ENCODE measurements at places on chromosomes 3 and 15.

GRCh38 chr3:188006726-188007393, 147.1 kb upstream of the LPP start:
- no peak for DNase-seq

DNA sequence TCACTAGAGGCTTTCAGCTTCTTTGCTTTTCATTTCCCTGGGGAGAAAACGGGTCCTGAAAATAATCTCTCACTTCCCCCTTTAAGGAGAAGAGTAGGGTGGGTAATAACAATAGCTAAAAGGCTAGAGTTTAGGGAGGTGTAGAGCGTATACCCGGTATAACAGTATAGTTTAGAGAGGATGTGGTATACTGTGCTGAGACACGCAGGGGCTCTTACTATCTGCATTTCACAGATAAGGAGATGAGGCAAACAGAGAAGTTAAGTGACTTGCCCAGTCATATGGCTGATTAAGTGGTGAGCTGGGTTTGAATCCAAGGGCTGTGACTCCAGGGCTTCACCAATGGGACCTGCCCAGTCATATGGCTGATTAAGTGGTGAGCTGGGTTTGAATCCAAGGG, 15.0 kb upstream of the KCNMB3 start:
- DNase-seq, result no peak

- no peak for DNase-seq
Measured at GRCh38 chr3:129213238-129213637, 29.5 kb upstream of the CNBP start.

DNA sequence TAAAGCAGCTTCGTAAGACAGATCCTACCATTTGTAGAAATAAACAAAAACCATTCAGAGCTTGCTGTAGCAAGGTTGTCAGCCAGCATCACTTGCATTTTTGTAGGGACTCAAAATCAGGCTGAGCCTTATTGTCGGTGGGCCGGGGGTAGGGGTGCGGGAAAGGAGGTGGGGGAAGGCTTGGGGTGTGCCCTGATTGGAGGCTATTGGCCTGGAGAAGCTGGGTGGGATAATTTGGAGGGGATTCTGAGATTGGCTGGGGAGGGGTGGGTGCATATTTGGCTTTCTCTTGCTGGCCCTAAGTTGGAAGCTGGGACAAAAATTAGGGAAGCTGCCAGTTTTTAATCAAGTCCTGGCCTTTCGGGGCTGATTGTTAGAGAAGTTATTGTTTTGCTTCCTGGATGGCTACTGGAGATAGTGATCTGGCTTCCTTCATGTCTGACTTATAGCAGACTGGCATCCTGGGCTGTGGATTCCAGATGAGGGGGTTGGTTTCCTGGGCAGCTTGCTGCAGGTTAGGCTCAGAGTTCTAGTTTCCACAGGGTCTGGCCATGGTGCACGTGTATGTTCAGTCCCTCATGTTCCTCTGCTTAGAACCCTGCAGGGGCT, 22.8 kb downstream of the STOML1 start:
- no peak for DNase-seq

GRCh38 chr3:175208326-175208725, 349.2 kb downstream of the NAALADL2 start:
- DNase-seq, result no peak

DNA sequence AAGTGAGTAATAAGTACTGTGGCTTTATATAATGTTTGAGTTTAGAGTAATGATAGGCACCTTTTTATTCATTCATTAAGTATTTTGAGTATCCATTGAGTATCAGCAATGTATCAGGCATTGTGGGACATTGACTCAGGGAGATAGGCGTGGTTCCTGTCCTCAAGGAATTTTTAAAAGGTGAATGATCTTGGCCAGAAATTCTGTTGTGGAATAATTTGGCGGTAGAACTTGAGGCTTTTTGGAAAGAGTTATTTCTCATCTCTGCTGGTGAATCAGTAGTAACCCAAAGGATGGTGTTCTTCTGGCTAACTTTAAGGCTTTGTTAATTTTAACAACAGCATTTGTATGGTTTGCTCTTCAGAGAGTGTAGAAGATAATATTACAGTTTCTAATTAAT, 2.0 kb downstream of the RAB7A start:
- no peak for DNase-seq

- DNase-seq, result no peak
Measured at GRCh38 chr3:37114251-37115145, 59.9 kb downstream of the LRRFIP2 start.

DNA sequence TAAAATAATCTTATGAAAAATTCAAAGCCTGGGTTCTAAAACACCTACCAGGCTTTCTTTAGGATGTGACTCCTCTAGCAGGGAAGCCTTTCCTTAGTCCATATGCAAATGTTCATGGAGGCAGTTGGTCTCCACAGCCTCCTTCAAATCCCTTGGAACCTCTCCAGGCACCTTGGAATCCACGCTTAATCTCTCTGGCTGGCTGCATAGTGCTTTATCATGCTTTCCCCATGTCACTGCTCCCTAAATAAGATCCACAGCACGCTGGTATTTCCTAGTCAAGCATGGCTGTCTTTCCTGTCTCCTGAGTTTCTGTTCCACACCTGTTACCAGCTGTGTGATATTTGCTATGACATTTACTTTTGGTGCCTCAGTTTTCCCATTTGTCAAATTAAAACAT, 71.3 kb downstream of the CLSTN2 start:
- DNase-seq, result no peak

GRCh38 chr15:78838489-78838888, 27.2 kb upstream of the ADAMTS7 start:
- no peak for DNase-seq

DNA sequence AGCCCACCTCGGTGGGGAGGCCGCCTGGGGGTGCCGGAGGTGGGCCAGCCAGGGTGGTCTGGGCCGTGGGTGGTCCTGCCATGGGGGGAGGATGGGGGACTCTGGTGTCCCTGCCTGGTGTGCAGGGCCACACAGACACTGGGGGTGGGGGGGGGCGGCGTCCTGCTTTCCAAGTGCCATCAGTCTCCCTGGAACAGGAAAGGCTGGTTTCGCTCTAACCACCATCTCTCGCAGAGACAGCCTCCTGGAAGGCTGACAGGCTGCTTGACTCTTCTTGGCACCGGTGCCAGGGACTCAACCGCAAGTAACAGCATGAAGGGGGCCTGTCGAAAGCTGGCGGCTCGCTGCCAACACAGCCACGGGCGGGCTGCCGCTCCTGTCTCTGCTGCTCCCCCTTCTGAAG, 40.3 kb downstream of the RGMA start:
- DNase-seq, result peak; percentile 52

GRCh38 chr15:48898446-48898845, 20.5 kb downstream of the EID1 start:
- no peak for DNase-seq

DNA sequence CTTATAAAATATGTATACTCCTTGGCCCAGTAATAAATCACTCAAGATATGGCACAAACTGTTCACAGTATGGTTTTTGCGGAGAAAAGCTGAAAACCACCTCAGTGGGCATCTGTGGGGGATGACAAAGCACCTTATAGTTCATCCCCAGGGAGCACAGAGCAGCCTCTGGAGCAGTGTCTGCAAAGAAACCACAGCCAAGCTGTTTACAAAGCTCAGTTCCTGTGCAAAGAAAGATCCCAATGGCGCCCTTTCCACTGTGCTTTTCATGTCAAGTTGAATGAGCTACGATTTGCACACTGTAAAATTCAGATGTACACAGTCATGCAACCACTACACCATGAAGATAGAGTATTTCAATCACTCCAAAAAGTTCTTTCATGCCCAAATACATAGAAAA, 2.5 kb upstream of the EFCC1 start:
- no peak for DNase-seq

GRCh38 chr3:76873532-76874242, 166.2 kb upstream of the ROBO2 start:
- no peak for DNase-seq

GRCh38 chr3:43695443-43695842, 4.7 kb downstream of the ABHD5 start:
- DNase-seq, result no peak

DNA sequence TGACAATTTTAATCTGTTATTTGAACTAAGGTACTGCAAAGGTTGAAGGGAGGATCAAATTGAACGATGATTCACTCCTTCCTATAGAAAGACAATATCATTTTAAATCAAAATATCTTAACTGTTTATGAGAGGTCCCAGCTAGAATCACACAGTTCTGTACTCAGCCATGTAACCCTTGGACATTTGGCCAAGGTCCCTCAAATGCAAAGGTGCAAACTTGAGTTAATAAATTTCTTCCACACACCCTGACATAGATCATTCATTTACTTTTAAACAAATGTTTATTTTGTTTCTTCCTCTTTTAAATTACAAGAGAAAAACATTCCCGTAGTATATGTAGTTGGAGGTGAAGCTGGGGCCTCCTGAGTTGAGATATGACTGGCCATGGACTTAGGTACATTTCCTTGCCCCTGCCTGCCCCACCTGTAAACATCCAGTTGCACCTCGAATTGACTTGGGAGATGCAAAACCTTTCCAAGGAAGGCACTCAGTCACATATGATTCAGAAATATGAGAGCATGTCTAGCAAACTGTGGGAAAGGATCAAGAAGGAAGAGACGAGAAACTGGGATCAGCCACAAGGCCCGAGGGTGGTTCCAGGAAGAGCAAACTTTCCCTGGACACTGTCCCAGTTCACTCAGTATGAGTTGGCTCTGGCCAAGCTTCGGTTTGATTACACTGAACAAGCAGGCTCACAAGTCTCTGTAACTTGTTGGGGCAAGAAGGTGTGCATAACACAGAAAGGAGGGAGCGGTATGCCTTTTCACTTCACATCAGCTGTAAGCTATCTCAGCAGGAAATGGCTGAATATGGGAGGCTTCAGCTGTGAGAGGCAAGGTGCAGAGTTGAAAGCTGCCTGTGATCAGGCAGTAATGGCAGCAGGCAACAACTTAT, 6.7 kb downstream of the TNFSF10 start:
- no peak for DNase-seq

DNA sequence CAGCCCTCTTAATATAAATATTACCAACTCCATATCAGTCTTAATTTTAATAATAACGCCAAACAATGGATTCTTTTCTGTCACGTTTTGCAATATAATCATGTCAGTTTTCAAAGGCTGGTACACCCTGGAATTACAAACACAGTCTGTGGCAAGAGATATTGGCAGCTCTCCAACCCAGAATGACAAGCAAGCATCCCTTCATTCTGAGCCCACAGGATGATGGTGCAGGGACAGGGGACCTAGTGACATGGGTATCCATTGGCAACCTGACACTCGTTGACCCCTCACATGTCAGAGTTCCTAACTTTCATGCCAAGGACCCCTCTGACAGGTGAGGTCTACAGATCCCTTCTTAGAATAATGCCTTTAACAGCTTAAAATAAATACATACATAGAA, 154.5 kb upstream of the TSC22D2 start:
- DNase-seq, result no peak

- no peak for DNase-seq
Measured at GRCh38 chr15:42612367-42612912, 37.0 kb downstream of the STARD9 start.

DNA sequence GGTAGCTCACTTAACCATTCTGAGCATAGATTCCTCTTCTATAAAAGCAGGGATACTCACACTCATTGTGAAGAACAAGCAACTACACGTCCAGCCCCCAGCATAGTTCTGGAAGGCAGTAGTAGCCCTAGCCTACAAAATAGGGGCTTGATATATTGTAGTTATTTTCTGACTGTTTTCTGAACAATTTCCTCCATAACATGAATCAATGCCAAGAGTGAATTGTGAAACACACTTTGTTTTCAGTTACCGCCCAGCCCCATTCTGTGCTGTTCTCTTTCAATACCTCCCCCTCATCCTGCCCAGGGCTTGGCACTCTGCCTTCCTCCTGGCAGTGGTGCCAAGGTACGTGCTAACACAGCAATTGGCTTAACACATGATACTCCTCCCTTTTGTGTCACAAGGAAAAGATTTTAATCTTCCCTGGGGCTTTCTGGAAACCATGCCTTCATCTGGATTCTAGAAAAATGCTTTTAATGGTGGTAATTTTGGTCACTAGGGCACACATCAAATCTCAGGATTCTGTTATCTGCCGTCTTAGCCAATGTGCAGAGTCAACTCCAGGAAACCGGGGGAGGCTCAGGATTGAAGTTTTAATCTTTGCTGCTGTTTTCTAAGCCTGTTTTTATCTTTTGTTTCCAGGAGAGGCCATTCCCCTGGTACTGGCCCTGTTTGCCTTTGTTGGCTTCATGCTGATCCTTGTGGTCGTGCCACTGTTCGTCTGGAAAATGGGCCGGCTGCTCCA, 37.2 kb downstream of the IL20RB start:
- no peak for DNase-seq

DNA sequence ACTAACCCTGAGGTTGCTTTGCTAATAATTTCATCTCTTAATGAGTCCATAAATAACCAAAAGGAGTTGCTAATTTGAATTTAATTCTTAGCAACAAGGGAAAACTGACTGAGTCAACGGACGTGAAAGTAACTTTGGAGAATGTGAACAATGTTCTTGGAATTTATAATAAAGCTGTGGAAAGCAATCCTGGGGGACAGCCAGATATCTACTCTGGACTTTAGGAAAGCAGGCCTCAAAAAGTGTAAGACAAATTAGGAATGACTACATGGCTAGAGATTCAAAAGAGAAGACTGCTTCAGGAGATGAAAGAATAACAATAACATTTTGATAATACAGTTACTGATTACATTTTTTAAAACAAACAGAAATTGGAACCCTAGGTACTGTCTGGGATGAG, 318.4 kb upstream of the COL8A1 start:
- DNase-seq, result no peak

GRCh38 chr15:60829416-60829815, 350.5 kb upstream of the ICE2 start:
- no peak for DNase-seq

- DNase-seq, result no peak
Measured at GRCh38 chr3:31196881-31197364, 302.5 kb upstream of the GADL1 start.

DNA sequence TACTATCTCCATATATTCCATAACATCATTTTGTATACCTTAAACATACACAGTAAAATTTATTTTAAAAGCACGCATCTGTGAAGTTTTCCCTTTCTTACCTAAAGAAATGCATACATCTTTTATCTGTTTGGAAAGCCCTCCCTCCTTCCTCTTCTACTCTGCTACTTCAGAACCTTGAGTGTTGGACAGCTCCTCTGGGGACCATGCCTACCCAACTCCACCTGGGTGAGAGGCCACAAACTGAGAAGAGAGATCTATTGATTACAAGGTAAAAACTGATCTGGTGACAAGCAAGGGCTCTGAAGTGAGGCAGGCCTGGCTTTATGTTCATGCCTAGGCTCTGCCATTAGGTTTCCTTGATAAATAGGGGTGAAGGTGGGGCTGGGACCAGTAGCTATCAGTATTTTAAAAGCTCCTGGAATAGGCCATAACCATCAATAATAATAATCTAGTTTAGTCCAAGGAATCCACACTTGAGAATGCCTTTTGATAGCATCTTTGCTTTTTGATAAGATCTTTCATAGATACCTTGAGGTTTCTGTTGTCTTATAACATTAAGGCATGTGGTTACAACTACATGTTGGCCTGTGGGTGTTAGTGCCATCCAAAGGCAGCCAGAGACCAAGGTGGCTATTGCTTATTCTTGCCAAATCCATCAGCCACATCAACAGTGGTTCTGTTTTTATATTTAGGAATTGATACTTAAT, 148.8 kb downstream of the KCNMB2 start:
- DNase-seq, result no peak

GRCh38 chr3:58009026-58009748, 965 bp downstream of the FLNB start:
- no peak for DNase-seq

Data from substantia nigra (tissue), 51 donors.